ENCODE measurements at places on chromosomes 5 and 9.

DNA sequence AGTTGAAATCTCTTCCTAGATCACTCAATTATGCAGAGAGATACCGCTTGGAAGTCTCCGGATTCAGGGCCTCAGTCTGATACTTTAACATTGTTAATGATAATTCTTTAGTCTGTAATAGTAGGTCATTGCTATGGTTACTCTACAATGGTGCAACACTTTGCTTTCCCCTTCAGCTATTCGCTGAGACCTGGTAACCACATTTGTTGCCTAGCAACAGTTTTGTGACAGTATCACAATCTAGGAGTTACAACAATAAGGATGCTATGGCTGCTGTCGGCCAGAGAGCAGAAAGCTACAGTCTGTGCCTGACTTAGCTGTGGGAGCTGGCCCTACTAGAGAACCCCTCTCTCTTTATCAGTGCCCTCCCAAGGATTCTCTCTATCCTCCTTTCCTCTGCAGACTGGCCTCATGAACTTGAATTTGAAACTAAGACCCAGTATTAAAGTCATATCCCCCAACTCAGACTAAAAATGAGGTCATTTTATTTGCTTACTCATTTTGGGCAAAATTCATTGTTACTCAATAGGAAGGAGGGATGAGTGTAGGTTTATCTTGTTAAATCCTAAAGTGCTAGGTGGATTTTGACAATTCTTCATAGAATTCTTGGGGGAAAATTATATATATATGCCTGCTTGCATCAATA is 39.3 kb downstream of the NR2F1 start:
- no peak for DNase-seq

- DNase-seq, result no peak
Observed at GRCh38 chr9:108844391-108844790, 11.4 kb downstream of the ACTL7B start.

- DNase-seq, result no peak
Observed at GRCh38 chr5:58491216-58491892, at the start of gene GAPT. Gene GAPT, plus strand, starts transcription at chr5:58491435. Its CDS starts 3,102 bp downstream, at chr5:58494537.

GRCh38 chr5:176132471-176133288 is 105.5 kb upstream of the SIMC1 start:
- no peak for DNase-seq

DNA sequence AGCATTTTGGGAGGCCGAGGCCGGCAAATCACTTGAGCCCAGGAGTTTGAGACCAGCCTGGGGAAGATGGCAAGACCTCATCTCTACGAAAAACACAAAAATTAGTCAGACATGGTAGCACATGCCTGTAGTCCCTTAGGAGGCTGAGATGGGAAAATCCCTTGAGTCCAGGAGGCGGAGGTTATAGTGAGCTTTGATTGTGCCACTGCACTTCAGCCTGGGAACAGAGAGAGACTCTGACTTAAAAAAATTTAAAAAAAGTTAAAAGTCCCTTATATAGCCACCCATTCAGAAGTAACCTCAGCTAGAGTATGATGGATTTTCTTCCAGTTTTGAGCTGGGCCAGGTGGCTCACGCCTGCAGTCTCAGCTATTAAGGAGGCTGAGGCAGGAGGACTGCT is 72.4 kb downstream of the UGCG start:
- no peak for DNase-seq
